Right renal pelvis (tissue), 4 donors: ENCODE measurements at places on chromosomes 6 and 20.

- DNase-seq: no peak
Measured at GRCh38 chr6:168658059-168658458, 217.1 kb downstream of the SMOC2 start.

DNA sequence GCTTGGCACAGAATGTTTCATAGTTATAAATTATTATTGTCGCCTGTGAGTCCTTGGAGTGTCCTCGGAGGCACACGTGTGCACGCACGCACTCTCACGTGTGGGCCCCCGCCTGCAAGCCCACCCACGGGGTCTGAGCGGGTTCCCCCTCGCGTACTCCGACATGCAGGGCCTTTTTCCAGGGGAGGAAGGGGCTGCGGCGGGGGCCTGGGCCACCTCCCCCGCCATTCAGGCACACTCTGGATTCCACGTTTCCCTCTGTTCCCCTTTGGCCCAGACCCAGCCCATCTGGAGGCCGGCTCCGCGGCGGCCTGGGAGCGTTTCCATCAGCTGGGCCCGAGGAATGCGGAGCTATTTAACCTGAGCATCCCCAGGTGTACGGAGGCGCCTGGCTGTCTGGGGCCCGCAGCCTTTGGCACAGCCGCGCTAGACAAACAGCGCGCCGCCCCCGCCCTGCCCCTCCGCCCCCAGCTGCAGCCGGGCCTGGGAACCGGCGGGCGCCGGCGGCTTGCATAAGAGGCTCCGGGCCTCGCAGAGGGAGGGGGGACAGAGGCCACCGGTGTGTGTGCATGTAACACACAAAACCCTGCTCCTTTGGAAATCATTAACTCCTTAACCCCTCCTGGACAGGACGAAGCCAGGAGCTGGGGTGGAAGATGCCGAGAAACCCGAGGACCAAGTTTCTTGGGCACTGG, 3.3 kb downstream of the ID1 start:
- DNase-seq: peak; percentile 81

DNA sequence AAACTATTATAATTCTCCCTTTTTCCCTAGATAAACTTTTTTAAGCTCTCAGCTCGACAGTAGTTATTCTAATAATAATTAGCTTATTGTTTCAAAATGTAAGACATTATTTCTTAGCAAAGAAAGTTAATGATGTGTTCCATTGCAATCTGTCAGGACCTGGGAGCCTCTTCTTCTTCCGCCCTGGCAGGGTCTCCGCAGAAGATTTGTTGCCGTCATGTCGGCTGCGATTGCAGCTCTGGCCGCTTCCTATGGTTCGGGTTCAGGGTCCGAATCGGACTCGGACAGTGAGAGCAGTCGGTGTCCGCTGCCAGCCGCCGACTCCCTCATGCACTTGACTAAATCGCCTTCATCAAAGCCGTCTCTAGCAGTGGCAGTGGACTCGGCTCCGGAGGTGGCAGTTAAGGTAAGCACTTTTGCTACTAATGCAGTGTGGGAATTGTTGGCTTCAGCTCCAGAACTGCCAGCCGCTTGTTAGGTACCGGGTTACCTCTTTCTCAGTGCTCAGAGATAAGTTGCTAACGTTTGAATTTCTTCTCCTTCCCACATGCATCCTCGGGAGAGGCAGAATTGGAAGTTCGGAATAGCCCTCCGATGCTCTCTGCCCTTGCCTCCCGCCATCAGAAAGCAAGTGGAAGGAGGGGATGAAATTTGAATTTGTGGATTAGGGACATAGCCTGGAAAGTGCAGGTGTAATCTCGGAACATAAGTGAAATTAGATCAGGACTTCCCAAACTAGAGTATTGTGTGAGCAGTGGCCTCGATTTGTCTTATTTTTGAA, at the start of gene CDC40:
Gene CDC40 (plus strand): TSS at position 200 of the 781 bp plus-strand sequence. CDS start 18 bp downstream, at position 218.
- no peak for DNase-seq

DNA sequence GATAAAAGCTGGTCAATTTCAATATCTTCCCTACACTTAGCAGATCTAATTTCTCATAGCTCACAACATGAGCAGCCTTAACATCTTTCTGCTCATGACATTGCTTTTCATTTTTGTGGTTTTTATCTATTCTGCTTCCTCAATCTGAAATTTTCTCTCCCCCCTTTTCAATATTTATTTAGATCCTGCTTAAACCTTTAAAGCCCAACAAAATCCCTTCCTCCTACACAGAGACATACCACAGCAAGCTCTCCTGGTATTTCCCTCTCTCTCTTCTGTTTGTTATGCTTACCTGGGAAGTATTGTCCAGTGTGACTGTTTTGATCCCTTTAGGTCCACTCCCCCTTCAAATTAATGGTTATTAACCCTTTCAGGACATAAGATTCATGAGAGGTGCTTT, 582.5 kb downstream of the RFPL4B start:
- DNase-seq: no peak

- no peak for DNase-seq
Measured at GRCh38 chr6:36933102-36933501, 21.4 kb upstream of the PI16 start.

DNA sequence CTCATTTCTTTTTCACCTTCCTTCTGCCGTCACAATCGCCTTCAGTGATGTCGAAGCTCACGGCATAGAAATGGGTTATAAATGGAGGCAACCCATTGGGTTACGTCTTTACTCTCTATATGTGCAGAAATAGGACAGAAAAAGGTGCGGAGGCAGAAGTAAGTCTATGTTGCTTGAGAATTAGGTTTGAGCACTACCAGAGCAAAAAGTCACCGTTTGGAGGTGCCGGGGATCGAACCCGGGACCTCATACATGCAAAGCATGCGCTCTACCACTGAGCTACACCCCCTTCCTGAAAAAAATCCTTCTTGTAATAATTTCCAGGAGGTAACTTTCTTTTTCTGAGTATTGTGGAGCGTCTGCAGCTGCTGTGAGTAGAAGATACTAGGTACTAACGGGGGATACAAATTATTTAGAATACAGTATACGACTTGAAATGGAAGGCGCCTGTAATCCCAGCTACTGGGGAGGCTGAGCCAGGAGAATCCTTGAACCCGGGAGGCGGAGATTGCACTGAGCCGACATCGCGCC, 134.2 kb downstream of the TRIM27 start:
- DNase-seq: no peak

DNA sequence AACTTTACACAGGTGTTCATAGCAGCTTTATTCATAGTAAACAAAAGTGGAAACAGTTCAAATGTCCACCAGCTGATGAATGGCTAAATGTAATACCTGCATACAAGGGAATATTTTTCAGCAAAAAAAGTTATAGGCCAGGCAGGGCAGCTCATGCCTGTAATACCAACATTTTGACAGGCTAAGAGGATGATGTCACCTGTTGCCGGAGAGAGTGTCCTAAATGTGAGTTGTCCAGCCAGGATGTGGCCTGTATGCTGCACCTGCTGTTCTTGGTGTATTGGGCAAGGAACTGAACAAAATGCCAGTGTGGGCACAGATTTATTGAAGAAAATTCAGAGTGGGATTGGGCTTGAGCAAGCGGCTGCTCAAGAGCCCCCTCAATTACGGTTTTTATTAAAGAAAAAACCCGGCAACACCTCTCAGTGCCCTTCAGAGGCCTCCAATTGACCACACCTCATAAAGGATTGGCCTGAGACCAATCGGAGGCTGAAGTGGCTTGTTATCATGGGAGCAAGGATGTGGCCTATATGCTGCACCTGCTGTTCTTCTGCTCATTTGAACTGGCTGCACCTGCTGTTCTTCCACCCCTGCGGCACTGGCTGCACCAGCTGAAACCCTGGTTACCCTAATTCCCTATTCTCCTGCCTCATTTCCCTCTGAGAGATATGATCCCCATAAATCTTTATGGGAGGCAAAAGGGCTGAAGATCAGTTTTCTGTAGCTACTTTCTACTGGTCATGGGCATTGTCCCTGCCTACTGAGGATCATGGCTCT, 164.3 kb upstream of the PROKR2 start:
- DNase-seq: no peak

DNA sequence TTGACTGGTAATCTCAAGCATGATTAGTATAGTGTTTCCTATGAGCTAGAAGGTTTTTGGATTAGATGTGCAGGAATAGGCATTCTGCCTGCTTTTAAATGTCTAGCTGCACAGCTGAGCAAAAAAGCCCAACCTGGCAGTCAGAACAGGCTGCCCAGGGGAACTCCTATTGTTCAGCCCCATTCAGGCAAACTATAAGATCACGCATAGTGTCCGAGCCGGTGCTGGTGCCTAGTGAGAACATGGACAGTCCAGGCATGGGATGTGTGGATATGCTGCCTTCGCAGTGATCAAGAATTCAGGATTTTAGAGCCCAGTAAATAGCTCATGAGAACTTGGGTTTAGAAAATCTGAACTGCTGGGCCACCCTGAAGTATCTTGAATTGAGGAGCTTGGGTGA, 348.8 kb downstream of the UTRN start:
- no peak for DNase-seq

GRCh38 chr6:139608466-139609261, 234.2 kb upstream of the CITED2 start:
- no peak for DNase-seq

GRCh38 chr6:89952686-89953085, 58.4 kb downstream of the GJA10 start:
- no peak for DNase-seq

- no peak for DNase-seq
Measured at GRCh38 chr6:2841264-2842138, at the start of gene SERPINB1. SERPINB1 (minus strand) TSS chr6:2841863; CDS start chr6:2840586, 1,277 bp downstream.

DNA sequence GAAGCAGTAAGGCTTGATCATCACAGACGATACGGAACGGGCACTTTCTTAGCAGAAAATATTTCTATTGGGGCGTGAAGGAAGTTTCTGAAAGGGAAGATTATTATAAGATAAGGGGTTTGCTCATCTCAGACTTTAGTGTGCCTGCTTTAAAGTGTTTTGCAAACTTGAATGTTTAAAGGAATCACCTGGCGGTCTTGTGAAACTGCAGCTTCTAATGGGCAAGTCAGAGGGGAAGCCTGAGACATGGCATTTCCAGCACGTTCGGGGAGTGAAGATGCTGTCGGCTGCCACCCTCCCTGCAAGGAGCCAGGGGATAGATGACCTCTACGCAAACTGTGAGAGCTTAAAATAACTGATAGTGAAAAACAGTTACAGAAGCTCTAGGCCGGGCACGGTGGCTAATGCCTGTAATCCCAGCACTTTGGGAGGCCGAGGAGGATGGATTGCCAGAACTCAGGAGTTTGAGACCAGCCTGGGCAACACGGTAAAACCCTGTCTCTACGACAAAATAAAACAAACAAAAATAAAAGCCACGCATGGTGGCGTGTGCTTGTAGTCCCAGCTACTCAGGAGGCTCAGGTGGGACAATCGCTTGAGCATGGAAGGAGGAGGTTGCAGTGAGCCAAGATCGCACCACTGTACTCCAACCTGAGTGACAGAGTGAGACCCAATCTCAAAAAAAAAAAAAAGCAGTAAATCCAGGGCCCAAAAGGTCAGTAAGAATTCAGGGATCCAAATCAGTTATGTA, 2.3 kb upstream of the KIF16B start:
- no peak for DNase-seq

DNA sequence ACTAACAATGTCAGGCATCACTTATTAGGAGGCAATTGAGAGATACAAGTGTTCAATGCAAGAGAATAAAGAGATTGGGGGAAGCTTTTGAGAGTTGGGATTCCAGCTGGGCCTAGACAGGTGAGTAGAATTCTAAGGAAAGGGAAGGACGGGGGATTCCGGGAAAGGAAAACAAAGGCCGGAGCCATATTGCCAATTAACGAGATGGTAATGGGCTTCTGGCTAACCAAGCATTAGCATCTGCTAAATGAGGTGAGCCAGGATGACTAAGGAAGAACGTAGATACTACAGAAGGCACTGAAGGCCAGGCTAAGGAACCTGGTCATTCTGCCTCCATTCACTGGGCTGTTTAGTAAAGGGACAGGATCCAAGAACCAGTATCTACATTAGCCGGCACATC, 10.5 kb downstream of the FYN start:
- DNase-seq: no peak

- DNase-seq: no peak
Measured at GRCh38 chr20:38342713-38343310, 3.5 kb upstream of the LBP start.

GRCh38 chr6:3159805-3160781, 2.7 kb upstream of the TUBB2A start:
- DNase-seq: no peak

GRCh38 chr6:169161572-169162167, 92.0 kb downstream of the THBS2 start:
- DNase-seq: no peak

DNA sequence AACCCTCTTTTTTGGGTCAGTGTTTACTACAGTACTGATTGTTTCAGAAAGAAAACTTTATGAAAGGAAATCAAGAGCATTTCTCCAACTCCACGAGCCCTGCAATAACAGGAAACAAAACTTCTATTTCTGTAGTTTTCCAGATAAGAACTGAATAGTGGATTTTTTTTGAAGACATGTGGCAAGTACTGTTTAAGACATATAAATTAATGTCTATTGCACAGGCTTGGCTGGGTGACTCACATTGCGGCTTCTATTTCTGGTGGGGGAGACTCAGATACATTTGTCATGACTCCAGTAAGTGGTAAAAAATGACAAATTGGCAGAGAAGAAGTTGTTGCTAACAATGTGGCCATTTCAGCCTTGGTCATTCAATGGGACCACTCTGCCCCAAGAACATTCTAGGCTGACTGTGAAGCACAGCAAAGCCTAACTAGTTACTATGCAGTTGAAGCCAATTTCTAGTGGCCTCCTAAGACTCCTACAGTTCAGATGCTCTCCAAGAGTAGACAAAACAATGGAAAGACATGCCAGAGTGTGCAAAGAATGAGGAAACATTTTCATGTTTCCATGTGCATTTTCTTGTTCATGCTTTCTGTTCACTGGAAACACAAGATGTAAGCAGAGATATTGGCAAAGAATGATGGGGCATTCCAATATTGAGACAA, 200.9 kb downstream of the EDN1 start:
- no peak for DNase-seq
